ENCODE measurements at places on chromosomes 1 and 21.

DNA sequence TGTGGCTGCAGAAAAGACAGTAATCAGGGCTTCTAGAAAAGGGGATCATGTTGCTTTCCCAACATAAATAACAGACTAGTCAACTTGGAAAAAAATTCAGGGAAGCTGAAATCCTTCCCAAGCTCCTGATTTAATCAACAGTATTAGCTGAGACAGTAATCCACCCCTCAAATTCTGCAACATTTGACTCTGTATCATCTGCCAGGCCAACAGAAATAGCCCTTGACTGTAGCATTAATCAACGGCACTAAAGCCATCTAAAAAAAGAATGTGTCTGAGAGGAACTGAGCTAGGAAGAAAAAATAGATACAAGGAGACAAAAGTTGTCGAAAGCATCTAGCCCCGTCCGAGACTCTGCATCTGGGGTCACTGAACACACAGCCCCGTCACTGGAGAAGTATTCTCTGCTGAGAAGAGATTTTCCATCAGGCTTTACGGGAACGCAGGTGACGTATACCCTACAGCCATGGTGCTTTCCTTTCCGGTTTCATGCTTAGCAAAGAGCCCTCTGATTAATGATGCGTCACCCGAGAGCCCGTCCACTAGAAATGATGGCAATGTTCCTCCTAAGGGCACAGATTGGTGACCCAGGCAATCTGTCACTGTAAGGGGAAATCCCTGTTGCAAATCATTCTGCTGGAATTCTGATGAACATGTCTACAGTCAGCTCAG lies 42.1 kb upstream of the TP53BP2 start:
- no peaks in the 10 kb centered on the region for H3K36me3 ChIP-seq
- no peaks in the 10 kb centered on the region for H3K27me3 ChIP-seq
- H3K27ac ChIP-seq = no peak overlapping the region
- H3K4me3 ChIP-seq = no peak overlapping the region
- DNase-seq = peak; percentile 10
- H3K4me1 ChIP-seq = no peaks in the 10 kb centered on the region

GRCh38 chr1:30418061-30418938 lies 305.1 kb downstream of the MATN1 start:
- H3K27me3 ChIP-seq = peaks cover 6% of the 10 kb centered on the region
- no peak for DNase-seq
- no peak overlapping the region for H3K27ac ChIP-seq
- H3K4me3 ChIP-seq = no peak overlapping the region
- no peaks in the 10 kb centered on the region for H3K36me3 ChIP-seq

GRCh38 chr1:156475568-156476500 lies 24.7 kb downstream of the MEF2D start:
- no peak for DNase-seq
- H3K4me3 ChIP-seq = no peak overlapping the region
- H3K4me1 ChIP-seq = peaks cover 32% of the 10 kb centered on the region
- no peaks in the 10 kb centered on the region for H3K27me3 ChIP-seq

GRCh38 chr1:165495858-165496205 lies 48.0 kb upstream of the LRRC52 start:
- DNase-seq = no peak
- H3K27me3 ChIP-seq = peaks cover 14% of the 10 kb centered on the region
- no peaks in the 10 kb centered on the region for H3K4me1 ChIP-seq

DNA sequence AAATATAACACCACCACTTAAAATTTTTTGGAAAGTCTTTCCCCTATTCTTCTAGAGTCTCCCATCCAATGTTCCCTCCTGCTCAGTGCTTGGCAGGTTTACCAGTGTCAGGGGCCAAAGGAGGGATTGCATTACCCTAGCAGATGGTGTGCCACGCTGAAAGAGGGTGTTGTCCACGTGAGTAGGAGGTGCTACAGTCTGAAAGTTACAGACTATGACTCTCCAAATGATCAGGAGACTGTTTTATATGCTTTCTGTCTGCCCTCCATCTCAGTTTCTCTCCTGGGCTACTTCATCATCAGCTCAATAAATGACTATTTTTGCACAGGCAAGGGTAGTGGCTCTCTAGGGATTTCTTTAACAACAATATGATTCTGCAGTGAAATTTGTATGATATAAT lies 31.3 kb upstream of the ANGPTL7 start:
- DNase-seq = peak; percentile 12
- H3K27me3 ChIP-seq = no peaks in the 10 kb centered on the region
- peak overlapping the region; percentile 2 for H3K27ac ChIP-seq
- no peak overlapping the region for H3K4me3 ChIP-seq
- H3K4me1 ChIP-seq = peaks cover 21% of the 10 kb centered on the region

DNA sequence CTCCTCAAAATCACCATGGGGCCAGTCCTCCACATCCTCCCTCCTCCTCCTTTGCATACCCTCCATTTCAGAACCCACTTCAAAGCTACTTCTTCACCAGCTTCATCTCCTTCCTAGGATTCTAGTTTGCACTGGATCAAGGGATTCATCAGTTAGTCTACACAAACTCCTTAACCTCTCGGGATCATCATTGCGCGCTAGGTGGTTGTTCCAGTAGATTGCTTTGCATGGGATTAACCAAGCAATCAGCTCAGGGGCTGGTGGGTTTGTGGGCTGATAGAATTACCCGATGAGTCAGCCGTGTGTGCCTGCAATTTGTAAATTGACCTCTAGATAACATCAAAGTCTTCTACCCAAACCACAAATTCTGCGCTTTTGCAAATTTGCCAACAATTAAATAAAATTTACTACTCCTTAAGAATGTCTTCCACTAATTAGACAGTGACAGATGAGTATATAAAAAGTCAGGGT lies 7.7 kb downstream of the KANK4 start:
- no peak for DNase-seq
- no peak overlapping the region for H3K4me3 ChIP-seq
- H3K27ac ChIP-seq = no peak overlapping the region
- no peaks in the 10 kb centered on the region for H3K4me1 ChIP-seq
- H3K27me3 ChIP-seq = no peaks in the 10 kb centered on the region
- H3K36me3 ChIP-seq = no peaks in the 10 kb centered on the region

- peaks cover 22% of the 10 kb centered on the region for H3K4me1 ChIP-seq
- peak; percentile 55 for DNase-seq
- peak overlapping the region; percentile 86 for H3K27ac ChIP-seq
- H3K27me3 ChIP-seq = no peaks in the 10 kb centered on the region
- H3K36me3 ChIP-seq = peaks cover 6% of the 10 kb centered on the region
These were observed 14.6 kb downstream of the SLC35E2B start for GRCh38 chr1:1677718-1678580.

GRCh38 chr21:31987696-31988095 lies 114.9 kb downstream of the HUNK start:
- H3K27me3 ChIP-seq = peaks cover 11% of the 10 kb centered on the region
- no peaks in the 10 kb centered on the region for H3K4me1 ChIP-seq
- no peak for DNase-seq
- no peak overlapping the region for H3K4me3 ChIP-seq

- no peaks in the 10 kb centered on the region for H3K36me3 ChIP-seq
- no peaks in the 10 kb centered on the region for H3K4me1 ChIP-seq
- no peak overlapping the region for H3K4me3 ChIP-seq
- DNase-seq = no peak
- H3K27ac ChIP-seq = no peak overlapping the region
These were observed 135.3 kb downstream of the GABPA start for GRCh38 chr21:25870084-25870483.

- no peak overlapping the region for H3K4me3 ChIP-seq
- no peak for DNase-seq
- H3K27ac ChIP-seq = no peak overlapping the region
- no peaks in the 10 kb centered on the region for H3K4me1 ChIP-seq
- H3K36me3 ChIP-seq = no peaks in the 10 kb centered on the region
These were observed 54.0 kb downstream of the OLFML3 start for GRCh38 chr1:114033216-114033706.

- H3K4me1 ChIP-seq = no peaks in the 10 kb centered on the region
- no peak for DNase-seq
- no peak overlapping the region for H3K4me3 ChIP-seq
These were observed 37.9 kb upstream of the FOXE3 start for GRCh38 chr1:47378147-47378546.

GRCh38 chr1:20233866-20234265 lies 47.5 kb upstream of the PLA2G2C start:
- no peak for DNase-seq
- H3K4me3 ChIP-seq = no peak overlapping the region
- peaks cover 21% of the 10 kb centered on the region for H3K27me3 ChIP-seq
- no peak overlapping the region for H3K27ac ChIP-seq
- no peaks in the 10 kb centered on the region for H3K4me1 ChIP-seq

DNA sequence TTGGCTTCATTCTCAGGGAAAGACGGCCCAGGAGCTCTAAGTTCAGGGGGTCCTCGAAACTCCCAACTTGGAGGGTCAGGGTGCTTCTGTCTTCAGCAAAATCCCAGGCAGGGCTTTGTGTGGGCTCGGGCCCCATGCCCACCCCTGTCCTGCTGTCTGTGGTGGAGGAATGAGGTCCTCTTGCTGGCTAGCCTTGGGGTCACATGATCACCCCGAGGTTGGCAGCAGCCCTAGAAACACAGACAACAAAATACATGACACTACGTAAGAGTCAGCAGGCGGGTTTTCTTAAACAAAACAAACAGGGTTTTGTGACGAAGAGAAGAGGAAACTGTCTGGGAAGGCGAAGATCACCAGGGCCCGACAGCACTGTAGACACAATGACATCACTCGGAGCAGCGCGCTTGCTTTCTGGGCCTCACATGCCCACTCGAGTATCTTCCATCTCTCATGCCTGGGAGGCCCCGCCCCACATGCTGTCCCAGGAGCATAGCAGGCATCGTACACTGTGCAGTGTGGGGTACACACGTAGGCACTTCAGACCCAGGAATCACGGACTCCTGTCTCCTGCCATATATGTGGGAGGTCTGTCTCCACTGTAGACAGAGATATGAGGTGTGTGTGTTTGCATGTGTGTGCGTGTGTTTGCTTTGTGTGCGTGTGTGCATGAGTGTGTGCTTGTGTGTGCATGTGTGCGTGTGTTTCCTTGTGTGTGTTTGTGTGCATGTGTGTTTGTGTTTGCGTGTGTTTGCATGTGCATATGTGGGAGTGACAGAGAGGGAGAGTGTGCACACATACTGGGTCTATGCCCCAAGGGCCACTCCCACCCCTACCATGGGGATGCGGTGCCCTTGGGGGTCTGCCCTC lies 94.7 kb downstream of the SIK1 start:
- peaks cover 3% of the 10 kb centered on the region for H3K27me3 ChIP-seq
- H3K4me1 ChIP-seq = no peaks in the 10 kb centered on the region
- no peak for DNase-seq
- H3K27ac ChIP-seq = no peak overlapping the region

DNA sequence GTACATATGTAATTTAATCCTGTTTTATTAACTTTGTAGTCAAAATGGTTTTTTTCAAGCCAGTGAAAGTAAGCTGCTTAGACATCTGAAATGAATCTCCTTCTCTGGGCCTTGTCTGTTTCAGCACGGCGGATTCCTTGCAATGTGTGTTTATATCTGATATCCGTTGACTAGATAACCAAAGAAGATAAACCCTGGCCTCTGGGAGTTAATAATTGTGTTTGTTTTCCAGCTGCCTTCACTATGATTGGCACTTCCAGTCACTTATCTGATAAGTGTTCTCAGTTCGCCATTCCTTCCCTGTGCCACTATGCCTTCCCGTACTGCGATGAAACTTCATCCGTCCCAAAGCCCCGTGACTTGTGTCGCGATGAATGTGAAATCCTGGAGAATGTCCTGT lies 63.5 kb upstream of the UBE2U start:
- H3K36me3 ChIP-seq = no peaks in the 10 kb centered on the region
- no peak overlapping the region for H3K4me3 ChIP-seq
- DNase-seq = no peak
- no peak overlapping the region for H3K27ac ChIP-seq

DNA sequence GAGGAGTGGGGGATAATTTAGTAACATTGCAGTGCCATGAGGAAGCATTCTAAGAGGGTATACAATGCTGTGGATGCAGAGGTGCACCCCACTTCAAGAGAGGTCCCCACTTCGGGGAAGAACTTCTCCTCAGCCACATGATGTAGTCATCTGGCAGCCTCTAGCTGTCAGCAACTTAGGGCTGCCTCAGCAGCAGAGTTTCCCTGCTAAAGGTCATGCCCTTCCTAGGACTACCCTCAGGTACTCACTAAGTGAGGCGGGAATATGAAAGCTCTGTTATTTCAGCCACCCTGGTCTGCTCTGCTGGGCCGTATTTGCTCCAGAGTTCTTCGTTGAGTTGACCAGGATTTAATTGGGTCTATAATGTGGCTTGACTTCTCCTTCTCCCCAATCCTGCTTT lies 41.9 kb upstream of the NGF start:
- no peak for DNase-seq
- H3K4me1 ChIP-seq = no peaks in the 10 kb centered on the region
- no peak overlapping the region for H3K27ac ChIP-seq
- H3K36me3 ChIP-seq = no peaks in the 10 kb centered on the region
- H3K27me3 ChIP-seq = peaks cover 9% of the 10 kb centered on the region

- peaks cover 13% of the 10 kb centered on the region for H3K4me1 ChIP-seq
- no peak overlapping the region for H3K4me3 ChIP-seq
- H3K36me3 ChIP-seq = no peaks in the 10 kb centered on the region
- DNase-seq = no peak
These were observed 53.3 kb upstream of the ITPKB start for GRCh38 chr1:226792368-226792767.

GRCh38 chr1:178021950-178022349 lies 52.1 kb upstream of the SEC16B start:
- no peaks in the 10 kb centered on the region for H3K36me3 ChIP-seq
- DNase-seq = no peak
- H3K4me1 ChIP-seq = no peaks in the 10 kb centered on the region
- no peak overlapping the region for H3K4me3 ChIP-seq
- H3K27me3 ChIP-seq = no peaks in the 10 kb centered on the region

- no peaks in the 10 kb centered on the region for H3K36me3 ChIP-seq
- no peak overlapping the region for H3K4me3 ChIP-seq
- no peaks in the 10 kb centered on the region for H3K27me3 ChIP-seq
These were observed 208.5 kb downstream of the TTLL7 start for GRCh38 chr1:83790446-83790845.

Measured in activated CD4-positive, alpha-beta T cell treated with anti-CD3 and anti-CD28 coated beads for 36 hours (primary cell).